ENCODE measurements at places on chromosomes 4 and X. TPM values are rescaled to one million over a fixed set of nuclear protein-coding genes. Genes with fewer than 3 reads are reported as not detected.

Gene SYN1
- 0.47 TPM for total RNA-seq

Gene GUCY1A1
- total RNA-seq, result 59.9 TPM

Gene DGKK
- not detected for total RNA-seq

Gene PDE6B
- 6.2 TPM for total RNA-seq

DNA sequence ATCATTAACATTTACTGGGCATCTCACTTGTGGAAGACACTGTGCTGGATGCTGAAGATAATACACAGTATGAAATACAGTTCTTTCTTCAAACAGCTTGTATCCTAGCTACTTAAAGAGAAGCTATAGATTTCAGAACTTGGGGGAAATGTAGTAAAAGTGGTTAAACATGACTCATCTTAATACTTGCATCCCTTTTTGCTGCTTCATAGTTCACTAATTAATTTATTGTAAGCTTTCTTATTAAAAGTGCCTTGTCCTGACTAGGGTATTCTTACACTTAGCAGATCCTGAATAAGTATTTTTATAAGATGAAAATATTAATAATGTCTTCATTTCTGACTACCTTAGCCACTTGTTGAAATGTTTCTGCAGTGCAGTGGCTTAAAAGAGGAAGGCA lies 132.8 kb upstream of the STIM2 start:
- no peak for DNase-seq
- H3K36me3 ChIP-seq, result no peaks in the 10 kb centered on the region
- H3K27me3 ChIP-seq, result no peaks in the 10 kb centered on the region
- no peaks in the 10 kb centered on the region for H3K4me1 ChIP-seq
- no peak overlapping the region for H3K27ac ChIP-seq
- no peak overlapping the region for H3K4me3 ChIP-seq

GRCh38 chr4:25813448-25814106 lies 49.2 kb downstream of the SEL1L3 start:
- no peaks in the 10 kb centered on the region for H3K27me3 ChIP-seq
- peak overlapping the region; percentile 9 for H3K27ac ChIP-seq
- H3K36me3 ChIP-seq, result peaks cover 8% of the 10 kb centered on the region
